Stimulated activated CD4-positive, alpha-beta T cell treated with anti-CD3 and anti-CD28 coated beads, Interleukin-1b, Interleukin-23, amount 100 ng/mL, for 1 hour (primary cell): ENCODE measurements at places on chromosomes 2 and 18.

DNA sequence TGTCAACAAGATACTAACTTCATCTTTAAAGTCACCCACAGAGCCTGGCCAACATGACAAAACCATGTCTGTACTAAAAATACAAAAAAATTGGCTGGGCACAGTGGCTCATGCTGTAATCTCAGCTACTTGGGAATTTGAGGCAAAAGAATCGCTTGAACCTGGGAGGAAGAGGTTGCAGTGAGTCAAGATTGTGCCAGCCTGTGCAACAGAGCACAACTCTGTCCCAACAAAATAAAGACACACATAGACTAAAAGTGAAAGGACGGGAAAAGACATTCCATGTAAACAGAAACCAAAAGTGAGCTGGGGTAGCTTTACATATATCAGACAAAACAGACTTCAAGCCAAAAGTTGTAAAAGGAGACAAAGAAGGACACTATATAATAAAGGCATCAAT is 34.8 kb downstream of the USP34 start:
- no peak for DNase-seq

DNA sequence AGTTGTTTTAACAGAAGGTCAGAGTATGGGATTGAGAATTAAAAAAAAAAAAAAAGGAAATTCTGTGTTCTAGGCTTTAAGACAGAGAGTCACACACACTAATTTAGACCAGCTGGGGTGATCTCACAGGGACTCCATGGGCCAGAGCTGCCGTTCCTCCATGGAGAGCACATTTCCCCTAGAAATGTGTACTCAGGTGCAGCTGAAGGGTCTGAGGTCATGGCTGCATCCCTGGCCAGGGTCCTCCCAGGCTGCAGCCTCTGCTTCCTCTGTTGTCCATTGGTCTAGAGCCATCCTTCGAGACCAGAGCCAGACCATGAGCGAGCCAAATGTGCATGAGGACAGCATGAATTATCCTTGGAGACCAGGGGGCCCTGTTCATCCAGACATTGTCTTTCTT is 190.1 kb upstream of the TNP1 start:
- DNase-seq: no peak

DNA sequence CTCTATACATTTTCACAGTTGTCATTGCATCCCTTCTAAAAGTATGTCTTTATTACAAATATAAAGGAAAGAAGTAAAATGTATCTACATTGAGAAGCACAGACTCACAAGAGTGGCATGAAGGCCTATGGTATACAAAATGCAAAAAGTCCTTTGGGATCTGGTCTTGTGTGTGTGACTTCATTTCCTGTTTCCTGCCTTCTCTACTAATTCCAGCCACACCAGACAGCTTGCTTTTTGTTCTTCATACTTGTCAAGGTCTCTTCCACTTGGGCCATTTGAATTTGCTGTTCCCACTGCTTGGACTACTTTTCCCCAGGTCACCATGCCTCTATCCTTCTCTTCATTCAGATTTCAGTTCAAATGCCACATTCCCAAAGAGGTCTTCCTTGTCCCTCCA is 6.7 kb upstream of the PNO1 start:
- DNase-seq: no peak

GRCh38 chr2:11665510-11666362 is 4.3 kb downstream of the NTSR2 start:
- no peak for DNase-seq

- no peak for DNase-seq
Measured at GRCh38 chr2:105674859-105675541, 69.7 kb upstream of the NCK2 start.

DNA sequence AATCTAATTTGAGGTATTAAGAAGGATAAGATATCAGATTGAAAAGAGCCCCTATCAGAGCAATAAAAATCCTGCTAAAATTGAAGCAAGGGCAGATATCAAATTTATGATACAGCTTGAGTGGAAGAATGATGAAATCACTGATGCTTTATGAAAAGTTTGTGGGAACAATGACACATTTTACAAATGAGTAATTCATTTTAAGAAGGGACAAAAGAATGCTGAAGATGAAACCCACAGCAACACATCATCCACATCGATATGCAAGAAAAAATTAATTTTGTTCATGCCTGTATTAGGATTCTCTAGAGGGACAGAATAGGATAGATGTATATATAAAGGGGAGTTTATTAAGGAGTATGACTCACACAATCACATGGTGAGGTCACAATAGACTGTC is 355.6 kb upstream of the GYPC start:
- DNase-seq: no peak

DNA sequence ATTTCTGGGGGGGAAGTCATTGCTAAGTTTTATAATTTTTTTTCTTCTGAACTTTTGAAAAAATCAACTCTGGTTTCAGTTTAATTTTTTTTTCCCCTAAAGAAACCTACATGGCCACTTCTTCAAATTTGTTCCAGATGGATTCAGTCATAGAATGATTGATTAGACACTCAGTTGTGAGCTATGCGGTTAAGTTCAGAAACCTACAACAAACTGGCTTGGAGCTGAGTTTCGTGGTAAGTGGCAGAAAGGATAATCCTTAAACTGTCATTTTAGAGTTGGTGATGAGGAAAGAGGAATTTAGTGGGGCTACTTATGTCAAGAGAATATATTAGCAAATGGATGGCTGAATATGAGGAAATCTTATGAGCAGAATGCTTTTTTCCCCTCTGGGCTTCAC is 23.7 kb downstream of the EFEMP1 start:
- DNase-seq: no peak

- no peak for DNase-seq
Measured at GRCh38 chr18:25587545-25587944, 235.6 kb upstream of the ZNF521 start.

- no peak for DNase-seq
Measured at GRCh38 chr2:11406958-11407381, 59.0 kb downstream of the E2F6 start.

- no peak for DNase-seq
Measured at GRCh38 chr2:42385225-42385624, 24.2 kb upstream of the COX7A2L start.

- no peak for DNase-seq
Measured at GRCh38 chr18:56127322-56128099, 510.9 kb downstream of the TXNL1 start.

DNA sequence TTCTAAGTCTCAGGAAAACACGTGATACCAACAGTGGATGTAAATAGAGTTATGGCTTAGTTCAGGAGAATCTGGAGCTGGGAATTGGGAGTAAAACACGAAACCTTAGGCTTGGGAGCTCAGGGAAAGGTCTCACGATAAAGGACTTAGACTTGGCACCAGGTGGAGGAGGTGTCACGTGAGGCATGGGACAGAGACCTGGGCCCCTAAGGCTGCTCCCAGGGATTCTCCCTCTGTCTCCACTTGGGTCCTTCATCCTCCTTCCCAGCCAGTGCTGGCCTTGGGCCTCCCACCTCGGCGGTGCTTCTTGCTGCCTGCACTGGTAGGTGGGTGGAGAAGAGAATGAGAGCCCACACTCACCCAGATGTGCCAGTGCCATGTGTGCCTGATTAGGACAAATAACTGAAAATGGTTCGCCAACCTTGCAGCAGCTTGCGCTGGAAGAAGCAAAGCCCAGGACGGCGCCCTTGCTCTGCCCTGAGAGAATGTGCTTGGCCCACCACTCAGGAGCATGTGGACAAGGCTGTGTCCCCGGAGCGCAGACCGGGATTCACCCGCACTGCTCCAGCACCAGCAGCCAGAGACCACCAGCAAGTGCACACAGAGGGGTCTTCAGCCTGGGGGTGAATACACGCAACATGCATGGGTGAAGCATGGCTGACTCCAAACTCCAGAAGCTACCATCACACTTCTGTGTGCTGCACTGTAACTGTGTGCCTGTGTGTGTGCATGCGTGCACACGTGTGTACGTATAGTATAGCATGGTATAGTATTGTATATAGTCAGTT is 48.1 kb downstream of the PSMG2 start:
- no peak for DNase-seq

- DNase-seq: no peak
Measured at GRCh38 chr2:67566958-67567635, 170.0 kb downstream of the ETAA1 start.

GRCh38 chr2:239770246-239770639 is 254.9 kb downstream of the NDUFA10 start:
- DNase-seq: no peak

GRCh38 chr18:55585065-55585919 is 2.7 kb downstream of the TCF4 start:
- DNase-seq: no peak

DNA sequence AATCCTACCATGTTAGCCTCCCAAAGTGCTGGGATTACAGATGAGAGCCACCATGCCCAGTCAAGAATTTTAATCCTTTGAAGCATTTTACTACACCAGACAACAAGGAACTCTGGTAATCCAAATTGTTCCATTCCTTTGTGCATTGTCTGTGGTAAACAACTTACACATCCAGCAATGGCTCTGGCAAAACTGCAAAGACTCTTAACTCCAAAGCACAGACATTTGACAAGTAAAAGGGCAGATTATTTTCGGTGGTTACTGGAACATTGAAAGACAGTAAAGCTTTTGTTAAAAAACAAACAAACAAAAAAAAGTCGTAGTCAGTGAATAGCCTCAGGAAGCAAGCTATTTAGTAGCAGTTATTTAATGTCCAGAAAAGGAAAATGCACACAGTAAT is 33.2 kb upstream of the RMND5A start:
- DNase-seq: no peak

- no peak for DNase-seq
Measured at GRCh38 chr2:128322715-128323554, 4.3 kb upstream of the HS6ST1 start.

- no peak for DNase-seq
Measured at GRCh38 chr18:79527656-79528315, 132.1 kb downstream of the NFATC1 start.

- DNase-seq: no peak
Measured at GRCh38 chr2:146228466-146229058, 1616.3 kb upstream of the ACVR2A start.

GRCh38 chr2:70936165-70936978 is 672 bp downstream of the ATP6V1B1 start:
- no peak for DNase-seq

DNA sequence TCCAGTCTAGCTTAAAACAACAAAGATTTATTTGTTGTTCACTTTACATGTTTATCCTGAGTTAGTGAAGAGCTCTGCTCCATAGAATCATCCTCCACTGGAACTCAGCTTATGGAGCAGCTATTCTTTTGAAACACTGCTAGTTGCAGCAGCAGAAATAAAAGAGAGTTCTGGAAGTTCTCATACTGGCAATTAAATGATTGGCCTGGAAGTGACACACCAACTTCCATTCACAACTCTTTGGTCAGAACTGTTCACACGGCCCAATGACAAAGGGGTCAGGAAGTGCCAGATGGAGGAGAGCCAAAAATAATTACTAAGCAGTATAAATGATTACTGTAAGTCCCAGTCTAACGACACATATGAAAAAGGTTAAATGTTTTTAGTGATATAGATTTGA is 39.1 kb downstream of the FBXO11 start:
- no peak for DNase-seq

GRCh38 chr18:32040936-32041335 is 22.3 kb downstream of the RNF125 start:
- DNase-seq: no peak

DNA sequence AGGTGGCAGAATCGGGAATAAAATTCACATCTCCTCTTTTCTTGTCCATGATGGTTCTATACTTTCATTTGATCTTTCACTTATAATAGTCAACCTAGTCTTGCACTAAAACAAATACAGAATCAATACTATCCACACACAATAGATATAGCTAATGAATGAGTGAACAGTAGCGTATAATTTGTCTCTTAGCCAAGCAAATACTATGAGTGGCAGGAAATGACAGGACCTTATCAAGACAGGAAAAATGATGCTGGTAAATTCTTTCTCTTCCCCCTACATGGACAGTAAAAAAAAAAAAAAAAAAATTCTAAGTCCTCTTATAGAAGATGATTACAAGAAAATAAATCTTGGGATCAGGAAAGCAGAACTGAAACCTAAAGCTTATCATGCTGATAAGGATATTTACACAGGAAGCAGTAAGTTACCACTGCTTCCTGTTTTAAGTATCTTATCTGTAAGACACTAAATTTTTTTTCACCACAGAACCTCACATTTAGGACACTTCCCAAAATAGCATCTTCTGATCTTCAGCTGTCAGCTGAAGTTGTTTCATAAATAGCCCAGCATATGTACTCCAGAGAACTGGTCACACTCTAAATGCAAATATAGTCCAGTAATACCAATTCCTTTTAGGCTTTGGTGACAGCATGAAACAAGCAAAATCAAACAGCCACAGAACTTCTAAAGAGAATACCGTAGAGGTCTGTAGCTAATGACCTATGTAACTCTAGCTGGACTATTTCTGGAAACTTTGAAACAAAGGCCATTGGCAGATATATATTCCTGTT is 27.0 kb downstream of the IRS1 start:
- DNase-seq: no peak

- DNase-seq: no peak
Measured at GRCh38 chr2:157818227-157818626, 57.9 kb downstream of the ACVR1 start.
